ENCODE measurements at places on chromosomes 3 and 15.

DNA sequence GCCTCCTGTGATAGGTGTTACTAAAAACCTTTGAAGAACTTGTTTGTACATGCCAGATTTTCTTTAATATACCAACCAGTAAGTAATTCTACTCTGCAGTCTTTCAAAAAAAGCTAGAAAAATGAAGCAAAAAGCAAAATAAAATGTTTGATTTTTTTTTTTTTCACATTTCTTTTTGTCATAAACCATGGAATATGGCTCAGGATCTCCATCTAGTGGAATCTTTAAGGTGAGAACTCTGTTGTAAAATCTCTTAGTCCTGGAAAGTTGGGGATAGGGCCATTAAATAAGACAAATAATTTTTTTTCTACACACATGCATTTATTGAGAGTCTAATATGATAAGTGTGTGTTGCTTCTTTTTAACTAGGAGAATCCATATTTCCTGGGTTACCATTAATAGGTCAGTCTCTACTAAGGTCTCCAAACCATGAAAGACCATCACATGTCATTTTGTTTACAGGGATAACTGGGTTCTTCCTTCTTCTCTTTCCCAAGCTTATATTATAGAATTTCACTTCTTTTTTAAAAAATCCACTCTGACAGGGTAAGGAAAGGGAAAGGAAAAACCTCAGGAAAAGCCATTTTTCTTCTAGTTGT is 84.6 kb downstream of the SLC9A9 start:
- DNase-seq, result no peak

DNA sequence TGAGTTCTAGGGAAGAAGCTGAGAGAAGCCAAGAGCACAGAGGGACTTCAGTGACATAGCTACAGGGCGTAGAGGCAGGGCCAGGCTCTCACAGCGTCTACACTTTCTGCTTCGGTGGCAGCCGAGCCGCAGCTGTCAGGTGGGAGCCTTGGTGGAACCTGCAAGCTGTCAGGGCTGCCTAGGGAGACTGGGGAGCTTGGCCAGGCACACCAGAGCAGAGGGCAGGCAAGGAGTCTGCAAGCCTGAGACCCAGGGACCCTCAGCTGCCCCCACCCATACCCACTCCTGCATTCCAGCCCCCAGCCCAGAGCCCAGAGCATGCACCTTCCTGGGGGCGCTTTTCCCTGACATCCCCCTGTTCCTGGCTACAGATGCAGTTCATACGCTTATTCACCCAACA is 13.4 kb upstream of the KLF15 start:
- no peak for DNase-seq

DNA sequence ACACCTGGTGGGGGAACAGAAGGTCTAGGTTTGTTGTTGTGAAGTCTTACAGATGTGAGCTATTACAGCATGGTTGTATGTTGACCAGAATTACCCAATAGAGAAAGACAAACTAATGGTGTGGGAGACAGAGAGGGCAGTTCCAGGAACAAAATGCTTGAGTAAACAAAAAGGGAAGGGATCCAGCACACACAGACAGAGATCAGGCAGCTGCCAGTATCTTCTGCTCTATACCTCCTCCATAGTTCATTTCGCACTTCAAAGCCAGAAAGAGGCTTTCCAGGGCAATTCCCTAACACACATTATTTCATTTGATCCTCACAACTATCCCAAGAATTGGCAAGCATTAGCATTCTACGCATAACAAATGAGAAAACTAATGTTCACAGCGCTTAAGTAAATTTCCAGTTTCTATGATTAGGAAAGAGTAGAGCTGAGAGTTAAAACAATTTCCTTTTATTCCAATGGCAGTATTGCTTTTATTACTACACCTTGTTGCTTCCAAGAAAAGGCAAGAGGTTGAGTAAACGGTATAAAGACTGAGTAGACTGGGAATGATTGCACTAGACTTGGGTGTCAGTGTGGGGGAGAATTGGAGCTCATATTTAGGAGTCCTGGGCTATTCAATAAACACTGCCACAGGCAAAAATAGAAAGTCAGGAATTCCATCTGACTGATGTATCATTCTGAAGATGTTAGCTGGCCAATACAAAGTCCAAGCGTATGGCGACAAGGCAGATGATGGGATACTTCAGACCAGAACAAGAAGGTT is 39.7 kb upstream of the ZNF280D start:
- no peak for DNase-seq

DNA sequence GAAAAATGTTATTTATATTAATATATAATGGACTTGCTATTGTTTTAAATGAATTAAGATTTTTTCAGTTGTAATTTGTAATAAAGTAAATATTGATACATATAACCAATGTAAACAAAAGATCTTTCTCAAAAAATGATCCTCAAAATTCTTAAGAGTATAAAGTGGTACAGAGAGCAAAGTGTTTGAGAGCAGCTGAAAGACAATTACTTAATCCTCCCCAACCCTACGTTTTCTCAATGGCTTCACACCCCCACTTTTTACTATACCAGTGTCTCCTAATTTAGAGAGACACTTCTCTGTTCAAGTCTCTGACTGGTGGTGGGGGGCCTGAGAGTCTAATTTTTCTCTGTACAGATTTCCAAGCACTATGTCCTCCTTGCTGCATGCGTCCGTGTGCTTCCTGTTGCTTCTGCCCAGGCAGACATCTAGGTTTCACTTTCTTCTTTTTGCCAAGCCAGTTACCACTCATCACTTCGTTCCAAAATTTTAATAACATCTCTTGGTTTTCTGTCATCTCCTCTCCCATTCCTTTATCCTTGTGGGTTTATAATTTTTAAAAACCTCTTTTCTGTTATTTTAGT is 276.3 kb upstream of the DNAJC19 start:
- DNase-seq, result no peak

- no peak for DNase-seq
These were observed 43.2 kb downstream of the GTPBP8 start for GRCh38 chr3:113034011-113034410.

DNA sequence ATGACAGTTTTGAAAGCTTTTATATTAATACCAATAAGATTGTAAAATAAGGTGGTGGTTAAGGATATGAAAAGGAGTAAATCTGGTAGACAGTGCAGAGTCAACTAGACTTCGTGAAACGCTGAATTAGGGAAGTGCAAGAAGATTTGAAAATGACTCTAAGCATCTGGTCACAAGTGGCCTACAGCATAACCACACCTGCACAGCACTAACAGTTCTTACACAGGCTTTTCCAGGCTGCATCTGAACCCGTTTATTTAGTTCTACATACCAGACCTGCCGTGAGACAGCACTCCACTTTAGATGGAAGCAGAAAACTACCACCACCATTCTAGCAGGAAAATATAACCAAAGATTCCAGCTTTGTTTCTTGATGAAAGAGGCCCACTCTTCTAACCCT is 1.9 kb downstream of the DMXL2 start:
- DNase-seq, result no peak

Measured in activated CD4-positive, CD25-positive, alpha-beta regulatory T cell treated with anti-CD3 and anti-CD28 coated beads, Interleukin-2, amount 50 U/mL, for 16 hours (primary cell).